Kidney capillary endothelial cell (primary cell): ENCODE measurements at places on chromosomes 5 and 9.
A peak's percentile ranks its signal among the peaks of the same experiment; 100 is the strongest.

DNA sequence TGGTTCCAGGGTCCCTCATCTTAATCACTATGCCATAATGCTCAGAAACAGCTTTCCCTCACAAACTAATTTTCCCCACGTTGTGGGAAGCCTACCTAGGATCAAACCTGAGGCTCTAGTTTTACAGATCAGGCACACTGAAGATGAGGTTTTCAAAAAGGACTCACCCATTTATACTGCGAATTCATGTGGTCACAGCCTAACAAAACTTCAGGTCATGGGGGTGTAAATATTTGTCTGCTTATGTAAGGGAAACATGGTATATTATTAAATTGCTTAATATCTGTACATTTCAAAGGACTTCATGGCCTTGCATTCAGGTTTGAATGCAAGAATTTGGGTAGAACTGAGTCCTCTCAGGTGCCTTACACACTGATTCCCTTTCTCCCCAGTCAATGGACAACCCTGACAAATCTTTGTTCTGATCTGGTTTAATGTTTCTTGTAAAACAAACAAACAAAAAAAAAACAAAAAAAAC lies 12.1 kb downstream of the ZFAND5 start:
- DNase-seq, result no peak

DNA sequence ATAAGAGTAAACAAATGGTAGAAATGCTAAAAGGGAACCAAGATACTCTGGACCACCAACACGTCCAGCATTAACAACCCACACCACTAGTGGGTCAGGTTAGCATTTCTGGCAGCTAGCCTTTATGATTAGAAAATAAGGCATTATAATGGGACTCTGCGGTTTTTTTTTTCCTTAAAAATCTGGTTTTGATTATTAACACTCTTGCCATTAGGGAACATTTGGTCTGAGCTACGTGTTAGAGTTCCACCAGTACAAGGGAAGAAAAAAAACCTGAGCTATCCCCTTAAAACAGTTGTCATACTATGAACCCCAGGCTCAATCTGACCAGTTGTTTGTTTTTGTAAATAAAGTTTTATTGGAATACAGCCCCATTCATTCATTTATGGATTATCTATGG lies 110.4 kb downstream of the NTRK2 start:
- DNase-seq, result no peak

GRCh38 chr9:131142160-131142559 lies 16.8 kb downstream of the NUP214 start:
- DNase-seq, result no peak

- peak; percentile 80 for DNase-seq
Observed at GRCh38 chr9:124392871-124393460, 22.3 kb downstream of the PSMB7 start.

- no peak for DNase-seq
Observed at GRCh38 chr5:38456657-38457399, 99.6 kb downstream of the LIFR start.

- no peak for DNase-seq
Observed at GRCh38 chr5:61735995-61736394, 403.9 kb downstream of the ZSWIM6 start.

DNA sequence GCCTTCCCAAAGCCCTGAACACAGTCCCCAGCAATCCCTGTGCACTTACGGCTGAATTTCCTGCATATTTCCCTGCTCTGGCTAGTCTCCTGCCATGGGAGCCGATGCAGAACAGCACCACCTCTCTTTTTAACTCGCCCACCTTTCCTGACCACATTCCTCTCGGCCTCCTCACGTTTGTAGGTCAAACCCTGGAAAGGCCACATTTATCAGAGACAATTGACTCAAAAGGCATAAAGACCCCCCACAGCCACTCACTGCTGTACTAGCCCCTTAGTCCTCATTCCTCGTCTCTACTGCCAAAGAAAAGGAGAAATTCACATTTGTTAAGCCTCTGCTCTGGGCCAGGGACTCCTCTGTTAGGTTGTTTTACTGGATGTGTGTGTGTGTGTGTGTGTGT lies 43.6 kb downstream of the ENC1 start:
- no peak for DNase-seq

DNA sequence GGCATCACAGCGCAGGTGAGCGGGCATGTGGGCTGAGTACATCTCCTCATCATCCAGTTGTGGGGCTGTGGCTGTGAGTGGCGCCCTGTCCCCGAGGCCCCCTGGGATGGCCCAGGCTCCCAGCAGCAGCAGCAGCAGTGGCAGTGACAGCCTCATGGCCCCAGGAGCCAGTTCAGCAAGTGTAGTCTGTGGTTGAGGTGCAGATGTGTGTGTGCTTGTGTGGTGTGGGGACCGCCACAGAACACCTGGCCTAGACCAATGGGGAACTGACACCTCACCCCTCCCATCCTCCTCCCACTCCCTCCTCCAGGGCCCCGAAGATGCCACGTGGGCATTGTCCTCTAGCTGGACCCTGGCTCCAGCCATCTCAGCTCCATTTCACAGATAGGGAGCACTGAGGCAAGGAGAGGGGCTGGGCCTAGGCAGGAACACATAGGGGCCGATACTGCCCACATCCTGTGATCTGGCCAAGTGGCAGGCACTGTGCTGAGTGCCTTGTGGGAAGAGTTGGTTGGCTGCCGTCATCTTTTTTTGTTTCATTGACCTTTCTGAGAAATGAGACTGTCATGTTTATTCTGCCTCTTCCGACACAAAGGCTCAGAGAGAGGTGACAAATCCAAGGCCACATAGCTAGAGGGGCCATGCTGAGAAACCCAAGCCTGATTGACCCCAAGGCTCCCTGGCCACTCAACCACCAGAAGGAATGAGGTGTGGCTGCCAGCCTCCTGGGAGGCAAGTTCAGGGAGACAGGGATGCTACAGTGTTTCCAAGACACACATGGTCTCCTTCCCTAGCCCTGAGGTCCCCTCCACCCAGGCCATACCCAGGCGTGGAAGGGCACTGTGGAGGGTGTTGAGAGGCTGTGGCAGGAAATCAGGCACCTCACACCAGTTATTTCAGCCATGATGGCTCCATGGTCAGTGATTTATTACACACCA lies at the start of gene MZB1:
Gene MZB1, minus strand, starts transcription at position 213 of the 938 bp plus-strand sequence. Its CDS starts 57 bp downstream, at position 156.
- no peak for DNase-seq

DNA sequence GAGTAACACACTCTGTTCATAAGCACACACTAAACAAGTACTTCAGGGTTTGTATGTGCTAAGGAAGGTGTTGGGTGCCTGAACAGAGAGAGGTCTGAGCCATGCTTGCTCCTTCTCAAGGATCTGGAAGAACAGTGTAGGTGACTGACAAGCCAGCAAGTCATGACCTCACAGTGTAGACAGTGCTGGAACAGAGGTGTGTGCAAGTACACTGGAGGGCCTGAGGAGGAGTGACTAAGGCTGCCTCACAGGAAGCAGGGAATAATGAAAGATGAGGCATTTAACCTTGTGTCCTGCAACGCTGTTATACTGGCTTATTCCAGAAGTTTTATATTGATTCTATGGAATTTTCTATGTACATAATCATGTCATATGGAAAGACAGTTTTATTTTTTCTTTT lies 83.9 kb downstream of the TMEM174 start:
- DNase-seq, result peak; percentile 50

DNA sequence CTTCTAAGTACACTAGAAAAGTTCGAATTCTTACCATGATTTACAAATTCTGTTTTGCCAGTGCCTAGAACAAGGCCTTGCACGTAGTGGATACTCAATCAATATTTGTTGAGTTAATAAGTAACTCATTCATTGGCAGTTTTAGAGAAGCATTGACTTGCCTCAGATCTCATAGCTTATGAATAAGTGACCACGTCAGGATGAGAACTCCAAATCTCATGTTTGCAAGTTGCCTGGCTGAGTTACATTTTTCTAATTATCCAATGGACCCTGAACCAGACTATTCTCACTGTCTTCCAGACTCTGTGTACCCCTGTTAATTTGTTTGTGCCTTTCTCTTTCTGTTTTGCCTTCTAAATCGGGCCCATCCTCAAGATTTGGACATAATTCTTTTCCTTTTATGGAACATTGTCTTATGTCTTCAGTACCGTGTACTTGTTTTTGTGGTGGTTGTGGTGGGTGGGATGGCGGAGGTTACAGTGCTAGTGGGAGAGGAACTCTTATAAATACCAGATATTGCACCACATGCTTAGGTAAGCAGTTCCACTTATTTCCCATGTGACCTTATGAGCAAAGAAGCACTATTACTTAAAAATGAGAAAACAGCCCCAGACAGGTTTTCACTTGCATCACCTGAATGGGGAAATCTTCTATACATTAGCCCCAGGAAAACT lies 96.3 kb downstream of the UNC13B start:
- no peak for DNase-seq

- DNase-seq, result no peak
Observed at GRCh38 chr9:123365287-123365880, 9.4 kb downstream of the CRB2 start.
